ENCODE measurements at places on chromosomes 4 and X.

DNA sequence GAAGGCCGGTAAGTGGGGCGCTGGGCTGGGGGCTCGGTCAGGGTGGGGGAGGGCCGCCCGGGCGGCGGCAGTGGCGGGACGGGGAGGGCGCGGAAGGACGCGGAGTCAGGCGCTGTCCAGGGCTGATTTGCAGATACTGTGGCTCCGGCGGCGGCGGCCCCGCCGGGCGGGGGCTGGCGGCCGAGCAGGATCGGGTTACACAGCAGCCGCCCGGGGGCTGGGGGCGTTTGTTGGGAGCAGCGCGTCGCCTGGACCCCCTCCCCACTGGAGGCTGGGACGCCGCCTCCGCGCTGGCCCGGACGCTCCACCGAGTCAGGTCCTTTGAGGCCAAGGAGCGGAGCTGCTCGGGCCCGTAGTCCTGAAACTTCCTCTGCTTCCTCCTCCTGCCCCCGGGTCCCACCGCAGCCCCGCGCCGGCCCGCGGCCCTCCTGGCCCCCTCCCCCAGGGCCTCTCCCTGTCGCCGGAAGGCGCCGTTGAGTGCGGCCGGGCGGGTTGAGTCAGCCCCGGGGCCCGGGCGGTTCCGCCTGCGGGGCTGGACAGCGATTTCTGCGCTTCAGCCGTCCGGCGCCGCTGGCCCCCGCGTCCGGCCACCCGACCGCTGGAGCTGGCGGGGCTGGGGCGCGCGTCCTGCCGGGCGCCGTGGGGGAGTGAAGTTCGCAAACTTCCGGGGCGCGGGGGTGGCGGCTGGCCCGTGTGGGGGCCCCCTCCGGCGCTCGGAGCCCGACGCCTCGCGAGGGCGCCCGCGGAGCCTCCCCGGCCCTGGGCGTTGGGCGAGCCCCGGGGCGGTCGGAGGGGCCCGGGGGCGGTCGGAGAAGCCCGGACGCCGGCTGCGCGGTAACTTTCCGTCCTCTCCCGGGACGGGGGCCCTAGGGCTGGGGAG, 746 bp downstream of the REST start:
- no peak for DNase-seq

GRCh38 chr4:74549936-74550335, 105.0 kb downstream of the AREG start:
- DNase-seq, result no peak

DNA sequence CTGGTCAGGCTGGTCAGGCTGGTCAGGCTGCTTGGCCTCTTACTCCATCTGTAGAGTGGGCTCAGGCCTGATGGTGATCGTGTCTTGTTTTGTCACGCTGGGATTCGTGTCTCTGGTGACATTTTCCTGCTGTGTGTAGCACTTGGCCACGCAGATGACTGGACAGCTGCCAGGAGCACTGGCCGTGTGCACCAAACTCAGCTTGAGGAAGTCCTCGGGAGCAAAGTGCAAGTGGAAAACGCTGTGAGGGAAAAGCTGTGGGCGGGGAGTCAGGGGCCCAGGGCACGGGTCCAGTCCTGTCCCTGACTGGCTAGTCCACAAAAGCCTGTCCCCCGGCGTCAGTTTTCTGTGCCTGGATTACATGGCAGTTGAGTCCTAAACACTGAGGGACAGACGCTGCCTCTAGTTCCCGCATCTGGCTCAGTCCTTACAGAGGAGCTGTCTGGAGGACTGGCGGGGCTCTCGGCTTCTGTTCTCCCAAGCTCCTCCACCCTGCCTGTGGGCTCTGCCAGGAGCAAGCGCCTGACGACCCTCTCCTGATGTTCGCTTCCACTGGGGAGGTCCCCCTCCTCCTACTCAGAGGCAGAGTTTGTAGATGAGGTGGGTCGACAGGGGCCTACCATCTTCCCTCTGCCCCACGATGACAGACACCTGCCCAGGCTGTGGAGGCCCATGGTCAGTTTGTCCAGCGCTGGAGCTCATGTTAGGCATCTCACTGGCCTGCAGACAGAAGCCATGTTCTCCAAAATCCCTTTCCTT, 35.9 kb upstream of the GRPEL1 start:
- no peak for DNase-seq

GRCh38 chr4:71110499-71110898, 117.0 kb downstream of the DCK start:
- DNase-seq, result no peak

- no peak for DNase-seq
These were observed 67.9 kb downstream of the FAM47C start for GRCh38 chrX:37075892-37076595.
